ENCODE measurements at places on chromosomes 1 and 21.

GRCh38 chr1:19705464-19705863, 40.8 kb downstream of the HTR6 start:
- DNase-seq, result no peak

GRCh38 chr1:215523128-215523861, 43.8 kb upstream of the KCTD3 start:
- peak; percentile 25 for DNase-seq

- DNase-seq, result peak; percentile 37
These were observed 16.2 kb downstream of the AZIN2 start for GRCh38 chr1:33097137-33097611.

GRCh38 chr1:38093569-38094520, 47.3 kb upstream of the POU3F1 start:
- DNase-seq, result no peak

- peak; percentile 40 for DNase-seq
These were observed 61.2 kb upstream of the CCDC190 start for GRCh38 chr1:162922201-162922600.

GRCh38 chr1:186799689-186800054, 29.1 kb upstream of the PLA2G4A start:
- no peak for DNase-seq

DNA sequence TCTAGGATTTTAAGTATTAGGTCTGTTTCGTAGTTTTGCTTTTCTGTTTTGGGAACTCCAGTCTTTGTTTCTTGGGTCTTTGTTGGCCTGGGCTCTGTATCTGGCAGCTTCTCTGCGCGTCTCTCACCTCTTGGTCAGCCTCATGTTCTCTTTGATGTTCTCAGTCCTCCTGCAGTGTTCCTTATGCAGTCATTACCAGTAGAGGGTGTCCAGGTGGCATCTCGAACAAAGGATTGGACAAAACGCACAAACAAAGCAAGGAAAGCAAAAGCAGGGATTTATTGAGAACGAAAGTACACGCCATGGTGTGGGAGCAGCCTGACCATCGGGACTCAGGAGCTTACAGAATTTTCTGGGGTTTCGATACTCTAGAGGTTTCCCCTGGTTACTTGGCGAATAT, 133.7 kb upstream of the COL6A1 start:
- no peak for DNase-seq

DNA sequence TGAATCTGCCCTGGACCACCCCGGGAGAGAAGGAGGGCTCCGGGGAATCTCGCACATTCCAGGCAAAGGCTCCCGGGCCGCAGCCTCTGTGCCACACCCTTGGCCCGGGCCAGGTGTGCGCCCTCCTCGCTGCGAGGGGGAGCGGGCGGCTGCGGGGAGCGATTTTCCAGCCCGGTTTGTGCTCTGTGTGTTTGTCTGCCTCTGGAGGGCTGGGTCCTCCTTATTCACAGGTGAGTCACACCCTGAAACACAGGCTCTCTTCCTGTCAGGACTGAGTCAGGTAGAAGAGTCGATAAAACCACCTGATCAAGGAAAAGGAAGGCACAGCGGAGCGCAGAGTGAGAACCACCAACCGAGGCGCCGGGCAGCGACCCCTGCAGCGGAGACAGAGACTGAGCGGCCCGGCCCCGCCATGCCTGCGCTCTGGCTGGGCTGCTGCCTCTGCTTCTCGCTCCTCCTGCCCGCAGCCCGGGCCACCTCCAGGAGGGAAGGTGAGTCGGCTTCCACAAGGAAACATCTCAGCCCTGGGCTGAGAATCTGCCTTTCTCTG, at the start of gene LAMC2:
Gene LAMC2, plus strand, starts transcription at position 324 of the 550 bp plus-strand sequence. Its CDS starts 89 bp downstream, at position 413.
- peak; percentile 72 for DNase-seq
